ENCODE measurements at places on chromosomes 2 and 18. TPM values are rescaled to one million over a fixed set of nuclear protein-coding genes. Genes with fewer than 3 reads are reported as not detected.

DNA sequence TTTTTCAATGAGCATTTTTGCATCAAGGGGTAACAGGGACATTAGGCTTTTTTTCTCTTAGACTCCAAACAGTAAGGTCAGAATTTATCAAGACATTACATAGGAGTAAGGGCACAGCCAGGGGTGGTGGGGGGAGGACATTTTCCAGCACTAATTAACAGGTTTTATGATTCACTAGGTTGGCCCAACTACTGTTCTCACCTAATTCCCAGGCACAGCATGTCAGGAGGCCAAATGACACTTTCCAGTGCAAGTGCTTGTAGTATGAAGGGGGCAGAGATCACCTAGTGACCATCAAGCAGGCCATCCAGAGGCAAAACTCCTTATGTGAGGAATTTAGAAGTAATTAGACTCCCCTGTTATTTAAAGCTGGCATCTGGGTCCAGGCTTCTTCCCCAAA, 3.9 kb upstream of the MBD2 start:
- DNase-seq = no peak

- no peak for DNase-seq
These were observed 272.9 kb downstream of the IRS1 start for GRCh38 chr2:226526716-226527115.

DNA sequence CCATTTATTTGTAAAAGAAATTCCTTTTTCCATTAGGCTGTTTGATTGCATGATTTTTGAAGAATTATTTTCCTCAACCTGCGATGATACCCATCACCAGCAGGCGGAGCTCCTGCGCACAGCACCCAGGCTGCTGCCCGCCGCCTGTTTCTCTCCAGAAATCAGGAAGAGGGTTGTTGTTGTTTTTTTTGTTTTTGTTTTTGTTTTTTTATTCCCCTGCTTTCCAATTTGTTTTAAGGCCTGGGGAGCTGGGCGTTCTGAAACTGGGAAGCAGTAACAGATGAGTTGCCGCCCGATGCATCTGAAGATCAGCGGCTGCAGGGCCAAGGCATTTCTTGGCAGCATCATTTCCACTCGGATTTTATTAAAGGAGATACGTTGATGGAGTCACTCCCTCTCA, 132.1 kb downstream of the MBP start:
- DNase-seq = no peak

NPC1 gene
- 10.6 TPM for polyA plus RNA-seq

DNA sequence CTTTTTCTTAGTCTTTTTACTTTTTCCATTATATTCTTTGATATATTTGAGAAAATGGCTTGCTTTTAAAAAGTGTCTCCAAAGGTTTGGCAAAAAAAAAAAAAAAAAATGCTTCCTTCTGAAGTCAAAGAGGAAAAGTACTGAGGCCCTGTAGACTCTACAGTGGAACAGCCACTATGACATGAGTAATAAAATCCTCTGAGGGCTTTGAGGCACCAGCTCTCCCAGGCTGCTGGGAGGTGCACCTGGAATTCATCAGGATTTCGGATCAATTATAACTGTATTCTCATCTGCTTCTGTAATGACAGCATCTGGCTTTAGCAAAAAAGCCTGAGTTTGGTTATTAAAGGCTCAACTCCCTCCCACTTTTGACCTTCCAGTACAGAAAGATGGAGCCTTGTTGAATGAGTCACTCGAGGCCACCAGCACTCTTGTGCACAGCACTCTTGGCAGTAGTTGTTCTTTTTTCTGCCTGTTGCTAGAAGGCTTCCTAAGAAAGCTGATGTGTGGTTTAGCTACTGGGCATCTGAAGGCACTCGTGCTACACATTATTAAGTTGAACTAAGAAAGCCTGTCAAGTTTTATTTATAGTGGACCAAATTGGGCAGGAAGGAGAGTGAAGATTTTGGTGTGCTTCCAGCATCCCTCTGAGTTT, 131.3 kb downstream of the PRPF40A start:
- DNase-seq = no peak

CCDC178 gene
- polyA plus RNA-seq = 0.68 TPM

GRCh38 chr2:226548732-226549131, 250.9 kb downstream of the IRS1 start:
- DNase-seq = no peak

MAP2 gene
- 6.9 TPM for polyA plus RNA-seq

DNA sequence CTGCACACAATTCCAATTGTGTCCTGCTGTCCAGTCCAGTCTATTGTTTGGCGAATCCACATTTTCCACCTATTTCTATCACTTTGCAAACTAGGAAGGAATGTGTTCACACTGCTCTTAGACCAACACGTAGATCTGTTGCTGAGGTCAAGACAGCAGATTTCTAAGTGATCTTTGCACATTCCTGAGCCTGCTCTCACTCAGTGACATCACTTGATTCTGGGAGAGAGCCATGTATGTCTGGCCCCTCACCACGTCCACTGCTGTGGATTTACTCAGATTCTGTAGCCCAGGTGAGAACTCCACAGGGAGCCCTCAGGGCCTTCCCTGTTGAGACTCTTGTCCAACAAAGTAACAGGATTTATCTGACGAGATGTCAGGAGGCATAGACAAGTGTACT, 317.2 kb downstream of the TSN start:
- DNase-seq = no peak

STARD6 gene
- polyA plus RNA-seq = not detected

DNA sequence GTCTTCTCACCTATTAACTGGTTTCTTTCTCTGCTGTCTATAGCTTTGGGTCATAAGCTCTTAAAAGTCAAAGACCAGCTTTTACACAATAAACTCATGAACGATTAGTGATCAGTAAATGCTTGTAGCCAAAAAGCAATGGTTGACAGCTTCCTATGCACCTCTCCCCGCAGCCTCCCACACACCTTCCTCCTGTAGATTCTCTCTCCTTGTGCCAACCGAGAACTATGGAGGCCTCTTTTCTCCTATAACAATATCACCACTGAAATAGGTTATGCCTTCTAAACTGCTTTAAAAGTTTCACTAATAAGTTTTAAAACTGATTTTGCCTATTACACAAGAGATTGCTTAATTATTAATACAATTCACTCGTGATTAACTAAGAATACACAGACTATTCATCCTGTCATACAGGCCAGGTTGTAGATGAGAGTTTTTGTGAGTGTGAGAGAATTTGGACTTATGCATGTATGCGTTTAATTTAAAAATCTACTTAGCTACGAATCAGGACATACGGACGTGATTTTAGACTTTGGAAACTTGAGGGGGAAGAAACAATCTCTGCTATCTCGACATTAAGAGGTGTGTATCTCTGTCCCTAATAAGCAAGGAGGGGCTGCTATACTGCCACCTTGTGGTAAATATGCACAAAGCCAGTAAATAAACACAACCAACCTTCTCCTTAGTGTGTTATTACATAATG, 229.1 kb upstream of the RBBP8 start:
- DNase-seq = no peak

- DNase-seq = no peak
These were observed 296.3 kb upstream of the KCNJ3 start for GRCh38 chr2:154402213-154402612.

CPSF3 gene
- polyA plus RNA-seq = 5.7 TPM

CYRIA gene
- 0.65 TPM for polyA plus RNA-seq

SAG gene
- not detected for polyA plus RNA-seq

DNA sequence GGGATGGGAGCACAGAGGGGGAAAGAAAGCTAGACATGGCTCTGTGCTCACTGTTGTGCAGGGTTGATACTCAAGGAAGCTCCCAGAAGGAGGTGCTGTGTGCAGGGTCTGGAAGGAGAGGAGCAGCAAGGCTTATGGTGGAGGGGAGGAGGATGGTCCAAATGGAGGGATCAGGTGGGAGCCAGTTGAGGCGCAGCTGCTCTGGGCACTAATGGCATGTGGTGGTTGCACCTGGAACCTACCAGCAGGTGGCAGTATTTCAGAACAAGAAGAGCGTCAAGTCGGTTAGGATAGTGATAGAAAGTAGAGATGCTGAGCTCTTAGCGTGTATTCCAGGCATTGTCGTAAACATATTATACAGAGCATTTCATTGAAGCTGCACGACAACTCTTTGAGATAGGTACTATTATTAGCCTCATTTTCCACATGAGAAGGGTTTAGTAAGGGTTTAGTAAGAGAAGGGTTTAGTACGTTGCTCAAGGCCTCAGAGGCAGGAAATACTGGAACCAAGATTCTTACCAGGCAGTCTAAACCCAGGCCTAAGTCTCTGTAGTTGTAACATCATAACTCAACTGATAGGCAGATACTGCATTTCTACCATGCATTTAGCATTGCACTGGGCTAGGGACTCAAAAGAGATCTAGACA, 223.7 kb downstream of the CYP26B1 start:
- peak; percentile 74 for DNase-seq

DNA sequence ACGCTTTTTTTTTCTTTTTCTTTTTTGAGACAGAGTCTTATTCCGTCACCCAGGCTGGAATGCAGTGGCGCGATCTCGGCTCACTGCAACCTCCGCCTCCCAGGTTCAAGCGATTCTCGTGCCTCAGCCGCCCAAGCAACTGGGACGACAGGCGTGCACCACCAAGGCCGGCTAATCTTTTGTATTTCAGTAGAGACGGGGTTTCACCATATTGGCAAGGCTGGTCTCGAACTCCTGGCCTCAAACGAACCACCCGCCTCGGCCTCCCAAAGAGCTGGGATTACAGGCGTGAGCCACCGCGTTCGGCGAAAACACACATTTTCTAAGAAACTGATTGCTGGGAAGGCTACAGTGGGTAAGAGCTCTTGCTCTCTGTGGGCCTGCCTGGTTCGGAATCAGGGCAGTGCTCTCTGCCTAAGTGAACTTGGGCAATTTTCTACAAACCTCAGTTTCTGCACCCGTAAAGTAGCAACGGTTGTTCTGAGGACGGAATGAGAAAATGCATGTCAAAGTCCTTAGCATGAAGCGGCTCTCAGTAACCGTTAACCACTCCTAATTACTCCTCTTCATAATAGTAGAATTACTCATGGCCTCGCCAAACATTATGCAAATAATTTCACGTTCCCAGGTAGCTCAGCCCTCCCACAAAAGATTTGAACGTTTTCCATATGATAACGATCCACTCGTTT, 1.0 kb upstream of the PMAIP1 start:
- DNase-seq = no peak

TBC1D8 gene
- 46.2 TPM for polyA plus RNA-seq
